ENCODE measurements at places on chromosomes 7 and 10.

DNA sequence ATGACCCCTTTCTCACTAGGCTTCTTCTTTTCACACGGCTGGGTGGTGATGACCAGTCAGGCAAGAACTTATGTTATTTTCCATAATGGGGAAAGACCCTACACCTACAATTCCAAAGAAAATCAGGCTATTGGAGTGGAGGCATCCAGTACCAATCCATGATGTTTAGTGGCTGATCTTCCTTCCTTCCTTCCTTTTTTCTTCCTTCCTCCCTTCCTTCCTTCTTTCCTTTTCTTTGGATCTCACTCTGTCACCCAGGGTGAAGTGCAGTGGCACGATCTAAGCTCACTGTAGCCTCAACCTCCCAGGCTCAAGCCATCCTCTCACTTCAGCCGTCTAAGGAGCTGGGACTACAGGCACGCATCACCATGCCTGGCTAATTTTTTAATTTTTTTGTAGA, 2.5 kb downstream of the RGS10 start:
- DNase-seq = no peak

DNA sequence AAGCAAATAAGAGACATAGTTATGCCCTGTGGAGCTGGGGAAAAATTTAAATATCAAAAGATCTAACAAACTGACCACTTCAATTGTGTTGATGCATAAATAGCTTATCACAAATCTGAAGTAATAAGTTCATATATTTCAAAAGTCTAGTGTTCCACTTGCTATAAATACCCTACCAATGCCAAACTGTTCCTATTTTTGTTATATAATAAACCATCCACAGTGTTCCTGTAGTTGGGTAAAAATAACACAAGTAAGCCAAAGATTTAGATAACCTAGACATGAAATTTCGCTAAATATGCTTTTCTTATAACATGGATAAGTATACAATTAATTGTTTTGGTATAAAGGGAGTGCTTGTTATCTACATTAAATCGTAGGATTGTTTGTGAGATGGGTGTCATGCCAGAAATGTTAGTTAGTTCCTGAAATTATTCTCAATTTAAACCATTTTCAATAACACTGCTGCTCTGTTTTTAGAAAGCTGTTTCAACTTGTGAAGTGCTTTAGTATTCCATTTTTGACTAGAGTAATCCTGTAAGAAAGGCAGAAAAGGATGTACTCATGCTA, 85.5 kb downstream of the CACNA2D1 start:
- DNase-seq = no peak

DNA sequence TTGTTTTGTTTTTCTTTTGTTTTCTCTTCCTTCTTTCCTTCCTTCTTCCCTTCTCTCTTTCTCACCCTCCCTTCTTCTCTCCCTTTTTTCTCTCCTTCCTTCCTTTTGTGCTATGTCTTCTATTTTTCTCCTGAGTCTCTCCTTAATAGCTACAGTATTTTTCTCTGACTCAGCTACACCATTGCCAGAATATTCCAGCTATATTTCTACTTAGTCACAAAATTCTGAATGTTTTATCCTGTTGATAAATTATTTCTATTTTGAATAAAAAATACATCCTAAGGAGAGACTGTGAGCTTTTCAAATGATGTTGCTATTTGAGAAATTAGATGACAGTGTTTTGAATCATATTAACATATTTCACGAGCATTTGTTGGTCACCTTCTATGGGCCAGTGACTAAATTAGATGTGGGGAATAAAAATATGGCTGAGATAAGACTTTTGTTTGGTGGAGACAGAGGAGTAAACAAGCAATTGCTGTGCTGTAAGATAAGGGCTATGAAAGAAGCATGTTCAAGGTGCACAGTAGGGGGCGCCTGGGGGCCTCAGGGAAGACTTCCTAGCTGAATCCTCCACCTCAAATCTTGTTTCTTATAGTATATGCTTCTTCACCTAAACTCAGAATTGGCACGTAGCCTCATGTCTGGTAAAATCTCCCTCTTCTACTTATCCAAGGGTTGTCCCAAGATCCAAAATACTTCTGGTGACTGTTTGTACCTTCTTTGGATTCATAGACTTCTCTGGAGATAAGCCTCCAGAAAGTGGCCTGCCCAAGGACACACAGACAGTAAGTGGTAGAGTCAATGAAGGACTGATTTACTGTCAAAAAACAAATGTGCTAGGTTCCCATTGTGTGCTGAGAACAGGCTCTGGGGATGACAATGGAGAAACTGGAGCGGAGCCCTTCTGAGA, 115.5 kb upstream of the CREB5 start:
- no peak for DNase-seq

GRCh38 chr7:51290702-51291540, 25.7 kb downstream of the COBL start:
- no peak for DNase-seq

DNA sequence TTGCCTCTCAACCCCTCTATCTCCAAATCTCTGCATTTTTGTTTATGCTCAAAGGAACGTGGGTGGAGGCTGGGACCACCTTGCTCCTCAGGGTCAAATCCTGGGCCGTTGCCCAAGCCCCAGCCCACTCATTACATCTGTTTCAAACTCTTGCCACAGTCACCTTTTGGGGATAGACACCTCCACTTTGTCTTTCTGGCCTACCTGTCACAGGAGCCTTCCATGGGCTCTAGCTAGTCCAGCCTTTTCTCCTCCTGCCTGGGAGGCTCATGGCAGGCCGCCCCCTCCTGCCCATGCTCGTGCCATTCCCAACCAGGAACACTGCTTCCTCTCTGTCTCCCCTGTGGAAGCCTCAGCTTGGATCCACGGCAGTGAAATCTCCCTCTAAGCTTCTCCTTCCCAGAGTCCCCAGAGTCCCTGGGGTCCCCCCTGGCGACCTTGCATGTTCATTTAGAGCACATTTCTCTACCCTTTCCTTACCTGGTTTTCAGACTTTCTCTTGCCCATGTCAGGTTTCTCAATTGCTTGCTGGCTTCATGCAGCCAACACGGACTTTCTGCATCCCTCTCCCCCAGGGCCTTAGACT, 2.5 kb upstream of the ADAMTS14 start:
- DNase-seq = no peak

DNA sequence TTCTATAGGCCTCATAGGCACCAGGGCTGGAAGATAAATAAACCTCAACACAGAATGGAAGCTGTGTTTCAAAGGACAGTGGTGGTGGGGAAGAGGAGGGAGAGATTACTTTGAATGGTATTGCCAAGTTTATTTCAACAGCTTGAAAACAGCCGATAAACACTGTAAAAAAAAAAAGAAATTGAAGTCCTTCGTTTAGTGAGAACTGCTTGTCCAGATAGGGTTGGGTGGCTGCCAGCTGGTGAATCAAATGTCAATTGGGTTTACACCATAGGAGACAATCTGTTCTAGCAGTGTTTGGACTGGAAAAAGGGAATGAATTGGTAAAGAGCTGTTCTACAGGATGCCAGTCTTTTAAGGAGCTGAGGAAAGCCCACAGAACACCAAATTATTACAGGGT, 254.8 kb downstream of the PHF14 start:
- DNase-seq = no peak

DNA sequence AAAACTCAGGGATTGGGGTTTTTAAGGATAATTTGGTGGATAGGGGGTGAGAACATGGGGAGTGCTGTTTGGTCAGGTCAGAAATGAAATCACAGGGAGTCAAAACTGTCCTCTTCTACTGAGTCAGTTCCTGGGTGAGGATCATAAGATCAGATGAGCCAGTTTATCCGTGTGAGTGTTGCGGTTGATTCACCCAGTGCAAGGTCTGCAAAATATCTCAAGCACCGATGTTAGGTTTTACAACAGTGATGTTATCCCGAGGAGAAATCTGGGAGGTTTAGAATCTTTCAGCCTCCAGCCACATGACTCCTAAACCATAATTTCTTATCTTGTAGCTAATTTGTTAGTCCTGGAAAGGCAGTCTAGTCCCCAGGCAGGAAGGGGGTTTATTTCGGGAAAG, 31.7 kb upstream of the AGR2 start:
- DNase-seq = no peak

- no peak for DNase-seq
Measured at GRCh38 chr7:69105092-69105491, 493.2 kb upstream of the AUTS2 start.

DNA sequence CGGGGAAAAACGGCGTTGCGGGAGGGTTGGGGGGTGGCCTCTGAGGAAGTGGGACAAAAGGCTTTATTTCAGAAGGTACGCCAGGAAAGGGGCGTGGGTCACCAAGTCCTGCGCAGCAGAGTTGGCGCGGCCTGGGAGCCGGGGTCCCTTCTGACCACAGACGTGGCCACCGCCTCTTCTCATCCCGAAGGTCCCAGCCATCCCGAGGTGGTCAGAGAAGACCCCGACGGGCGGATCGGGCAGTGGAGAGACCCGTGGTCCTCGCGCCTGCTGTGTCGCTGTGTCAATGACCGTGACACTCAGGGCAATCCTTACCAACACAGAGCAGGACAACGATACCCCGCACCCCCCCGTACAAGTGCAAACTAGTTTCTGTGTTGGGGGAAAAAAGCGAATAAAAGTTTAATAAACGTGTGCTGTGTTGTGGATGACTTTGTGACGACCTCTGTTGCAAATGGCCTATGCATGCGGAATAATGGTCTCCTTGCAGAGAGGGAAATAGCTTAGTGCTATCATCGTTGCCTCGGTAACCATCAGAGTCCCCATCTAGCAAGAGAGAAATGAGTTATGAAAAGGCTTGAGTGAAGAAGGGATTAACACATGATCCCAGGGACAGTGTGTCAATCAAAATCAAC, 19.4 kb upstream of the GATA3 start:
- DNase-seq = no peak

DNA sequence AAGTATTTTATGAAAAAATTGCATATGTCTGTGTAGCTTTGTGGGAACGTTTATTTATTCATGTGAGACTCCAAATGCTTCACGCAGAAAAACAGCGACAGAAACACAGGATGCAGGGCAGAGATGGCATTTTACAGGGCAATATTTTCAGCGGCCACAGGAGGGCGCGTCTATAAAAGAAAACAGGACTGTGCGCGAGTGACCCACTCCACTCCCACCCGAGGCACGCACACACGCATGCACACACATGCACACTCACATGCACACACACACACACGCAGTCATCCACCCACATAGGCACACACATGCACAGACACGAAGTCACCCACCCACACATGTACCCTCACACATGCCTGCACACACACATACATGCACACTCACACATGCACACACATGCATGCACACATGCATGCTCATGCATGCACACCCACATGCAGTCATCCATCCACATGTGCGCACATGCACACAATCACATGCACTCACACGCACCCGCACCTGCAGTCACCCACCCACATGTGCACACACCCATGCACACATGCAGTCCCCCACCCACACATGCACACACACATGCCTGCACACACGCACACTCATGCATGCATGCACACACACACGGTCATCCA, 96.3 kb downstream of the DNAJB6 start:
- no peak for DNase-seq

- DNase-seq = no peak
Measured at GRCh38 chr7:76325092-76325491, 22.6 kb downstream of the HSPB1 start.

DNA sequence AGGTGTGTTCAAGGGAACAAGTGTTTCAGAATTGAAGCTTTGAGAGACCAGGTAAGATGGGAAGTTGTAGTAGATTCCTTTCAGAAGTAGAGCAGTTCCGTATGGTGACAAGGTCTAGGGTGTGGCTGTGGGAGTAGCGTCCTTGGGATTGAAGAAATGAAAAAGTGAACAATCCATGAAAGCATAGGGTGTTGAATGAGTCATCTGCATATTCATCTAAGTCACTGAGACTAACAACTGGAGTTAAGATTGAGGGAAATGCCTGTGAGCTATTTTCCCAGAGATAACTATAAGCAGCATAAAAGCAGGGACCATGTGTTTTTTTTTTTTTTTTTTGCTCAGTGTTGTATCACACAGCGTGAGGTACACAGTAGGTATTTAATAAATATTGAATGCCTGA, 134.8 kb downstream of the PHTF2 start:
- DNase-seq = no peak

DNA sequence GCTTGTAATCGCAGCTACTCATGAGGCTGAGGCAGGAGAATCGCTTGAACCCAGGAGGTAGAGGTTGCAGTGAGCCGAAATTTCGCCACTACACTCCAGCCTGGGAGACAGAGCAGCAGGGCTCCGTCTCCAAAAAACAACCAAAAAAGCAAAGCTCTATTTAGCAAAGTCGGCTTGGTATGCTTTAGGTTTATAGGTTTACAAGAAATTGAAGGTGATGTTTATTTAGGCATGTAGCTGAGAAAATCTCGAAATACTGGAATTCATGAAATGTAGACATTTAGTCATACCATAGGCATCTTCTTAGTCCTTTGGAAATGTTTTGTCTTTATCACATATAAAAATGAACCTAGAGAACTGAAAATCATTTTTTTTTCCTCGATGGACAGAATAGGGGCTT, 453.8 kb upstream of the ANKRD30A start:
- DNase-seq = no peak

GRCh38 chr10:45053569-45054100, 52.9 kb downstream of the ZNF22 start:
- DNase-seq = no peak

DNA sequence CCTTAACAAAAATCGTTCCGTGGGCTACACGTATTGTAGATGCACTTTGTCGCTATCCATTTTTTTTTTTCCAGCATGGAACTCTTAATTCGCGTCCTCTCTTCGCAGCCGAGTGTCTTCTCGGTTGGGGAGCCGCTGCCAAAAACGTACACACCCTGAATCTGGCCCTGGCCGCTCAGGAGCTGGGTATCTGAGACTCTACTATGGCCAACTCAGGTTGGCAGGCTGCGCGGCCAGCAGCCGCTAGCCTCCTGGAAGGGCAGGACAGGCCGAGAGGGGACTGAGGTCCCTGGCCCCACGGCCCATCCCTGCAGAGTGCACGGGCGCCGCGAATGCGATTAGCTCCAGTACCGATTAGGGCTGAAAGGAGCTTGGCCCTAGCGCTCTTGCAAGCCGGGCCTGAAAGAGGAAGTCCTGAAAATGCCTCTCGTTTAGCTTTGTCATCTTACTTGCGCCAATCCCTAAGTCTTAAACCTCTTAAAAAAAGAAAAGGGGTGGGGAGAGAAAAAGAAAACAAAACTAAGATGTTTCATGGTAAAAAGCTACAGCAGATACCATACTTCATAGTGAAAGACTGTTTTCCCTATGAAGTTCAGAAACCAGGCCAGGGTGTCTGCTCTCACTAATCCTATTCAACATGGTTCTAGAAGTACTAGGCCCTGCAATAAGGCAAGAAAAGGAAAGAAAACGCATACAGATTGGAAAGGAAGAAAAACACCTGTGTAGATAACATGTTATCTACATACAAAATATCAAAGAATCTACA, 113.2 kb upstream of the RHEB start:
- no peak for DNase-seq

DNA sequence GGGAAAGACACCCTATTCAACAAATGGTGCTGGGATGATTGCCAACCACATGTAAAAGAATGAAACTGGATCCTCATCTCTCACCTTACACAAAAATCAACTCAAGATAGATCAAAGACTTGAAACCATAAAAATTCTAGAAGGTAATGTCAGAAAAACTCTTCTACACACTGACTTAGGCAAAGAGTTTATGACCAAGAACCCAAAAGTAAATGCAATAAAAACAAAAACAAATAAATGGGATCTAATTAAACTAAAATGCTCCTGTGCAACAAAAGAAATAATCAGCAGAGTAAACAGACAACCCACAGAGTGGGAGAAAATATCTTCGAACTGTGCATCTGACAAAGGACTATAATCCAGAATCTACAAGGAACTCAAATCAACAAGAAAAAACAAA, 504.2 kb upstream of the MBL2 start:
- no peak for DNase-seq
